Calu3 (cell line): ENCODE measurements at places on chromosomes 4 and X.

DNA sequence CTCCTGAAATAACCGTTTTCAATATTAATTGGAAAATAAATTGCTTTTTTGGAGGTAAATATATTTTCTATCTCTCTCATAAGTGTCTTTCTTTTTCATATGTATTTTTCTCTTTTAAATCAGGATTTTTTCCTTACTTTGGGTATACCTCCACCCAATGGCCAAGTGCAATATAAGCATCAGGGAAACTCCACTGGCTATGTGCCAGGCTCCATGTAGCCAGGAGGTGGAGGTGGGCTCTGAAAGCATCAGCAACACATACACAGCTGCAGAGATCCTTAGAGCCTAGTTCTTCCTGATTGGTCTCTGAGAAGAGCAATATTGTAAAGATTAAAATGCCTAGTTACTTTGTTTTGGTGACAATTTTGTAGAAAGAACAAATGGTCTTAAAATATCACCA lies 3.4 kb downstream of the GABRA2 start:
- no peak for DNase-seq

GRCh38 chr4:165707128-165707527 lies 165.9 kb upstream of the TLL1 start:
- DNase-seq: no peak

GRCh38 chrX:20260885-20261284 lies 5.8 kb downstream of the RPS6KA3 start:
- no peak for DNase-seq

- peak; percentile 56 for DNase-seq
These were observed 236.1 kb downstream of the OPHN1 start for GRCh38 chrX:68196939-68197791.

DNA sequence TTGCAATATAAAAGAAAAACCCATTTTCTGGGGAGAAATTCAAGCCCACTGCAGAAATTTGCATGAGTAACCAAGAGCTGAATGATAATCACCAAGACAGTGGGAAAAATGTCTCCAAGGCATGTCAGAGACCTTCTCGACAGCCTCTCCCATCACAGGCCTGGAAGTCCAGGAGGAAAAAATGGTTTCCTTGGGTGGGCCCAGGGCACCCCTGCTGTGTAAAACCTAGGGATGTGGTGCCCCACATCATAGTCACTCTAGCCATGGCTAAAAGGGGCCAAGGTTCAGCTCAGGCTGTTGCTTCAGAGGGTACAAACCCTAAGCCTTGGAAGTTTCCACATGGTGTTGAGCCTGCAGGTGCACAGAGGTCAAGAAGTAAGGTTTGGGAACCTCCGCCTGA lies 108.4 kb downstream of the FAT4 start:
- DNase-seq: no peak

GRCh38 chrX:47817421-47817820 lies 19.3 kb upstream of the ZNF81 start:
- no peak for DNase-seq

DNA sequence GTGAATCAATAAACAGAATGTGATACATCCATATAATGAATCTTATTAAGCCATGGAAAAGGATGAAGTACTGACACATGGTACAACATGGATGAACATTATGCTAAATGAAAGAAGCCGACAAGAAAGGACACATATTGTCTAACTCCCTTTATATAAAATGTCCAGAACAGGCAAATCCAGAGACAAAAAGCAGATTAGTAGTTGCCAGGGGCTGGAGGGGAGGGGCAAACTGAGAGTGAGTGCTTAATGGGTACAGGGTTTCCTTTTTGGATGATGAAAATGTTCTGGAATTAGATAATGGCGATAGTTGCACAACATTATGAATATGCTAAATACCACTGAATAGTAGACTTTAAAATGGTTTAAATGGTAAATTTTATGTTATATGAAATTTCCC lies 17.4 kb downstream of the ADGRG4 start:
- DNase-seq: no peak

DNA sequence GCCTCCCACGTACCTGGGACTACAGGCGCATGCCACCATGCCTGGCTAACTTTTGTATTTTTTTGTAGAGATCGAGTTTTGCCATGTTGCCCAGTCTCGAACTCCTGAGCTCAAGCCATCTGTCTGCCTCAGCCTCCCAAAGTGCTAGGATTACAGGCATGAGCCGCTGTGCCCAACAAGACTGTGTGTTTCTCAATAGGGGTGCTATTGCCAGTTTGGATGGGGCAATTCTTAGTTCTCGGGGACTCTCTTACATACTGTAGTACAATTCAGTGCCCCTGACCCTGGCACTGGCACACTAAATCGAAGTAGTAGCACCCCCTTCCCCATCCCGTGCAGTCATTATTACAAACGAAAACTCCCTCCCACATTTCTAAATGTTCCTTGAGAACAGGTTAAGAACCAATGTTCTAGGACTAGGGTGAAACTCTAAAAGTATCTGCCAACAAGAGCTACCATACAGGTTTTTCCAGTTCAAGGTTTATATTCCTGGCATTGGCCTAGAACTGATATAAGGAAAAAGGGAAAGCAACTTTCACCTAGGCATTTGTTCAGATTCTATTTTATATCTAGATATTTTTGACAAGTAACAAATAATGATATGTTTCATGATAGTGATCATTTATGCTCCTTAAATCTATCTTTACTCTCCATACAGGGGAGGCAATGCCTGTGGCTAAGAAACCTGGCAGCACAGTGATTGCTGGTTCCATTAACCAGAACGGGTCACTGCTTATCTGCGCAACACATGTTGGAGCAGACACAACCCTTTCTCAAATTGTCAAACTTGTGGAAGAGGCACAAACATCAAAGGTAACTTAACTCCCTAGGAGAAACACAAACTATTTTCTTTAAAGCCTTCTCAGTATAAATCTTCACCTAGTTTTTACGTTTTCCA lies 50.4 kb upstream of the PGAM4 start:
- DNase-seq: peak; percentile 3

DNA sequence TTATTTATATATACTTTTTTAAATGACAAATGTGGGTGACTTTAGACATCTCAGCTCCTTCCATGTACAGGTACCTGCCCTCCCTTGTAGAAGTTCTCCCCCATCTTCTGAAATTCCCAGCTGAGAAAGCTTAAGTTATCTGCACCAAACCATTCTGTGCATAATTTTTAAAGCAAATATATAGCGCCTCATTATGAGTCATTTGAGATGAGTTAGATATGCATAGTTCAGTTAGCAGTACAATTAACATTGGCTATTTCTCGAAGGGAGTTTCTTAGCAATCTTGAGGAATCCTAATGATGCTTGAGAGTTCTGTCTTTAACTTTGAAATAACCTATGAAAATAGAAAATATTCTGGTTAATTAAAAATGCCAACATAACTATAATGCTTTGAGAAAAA lies 19.4 kb upstream of the UFSP2 start:
- no peak for DNase-seq

- DNase-seq: no peak
These were observed 28.9 kb upstream of the WDR17 start for GRCh38 chr4:176036585-176037205.

GRCh38 chrX:121322159-121322558 lies 274.7 kb downstream of the GLUD2 start:
- DNase-seq: peak; percentile 17

DNA sequence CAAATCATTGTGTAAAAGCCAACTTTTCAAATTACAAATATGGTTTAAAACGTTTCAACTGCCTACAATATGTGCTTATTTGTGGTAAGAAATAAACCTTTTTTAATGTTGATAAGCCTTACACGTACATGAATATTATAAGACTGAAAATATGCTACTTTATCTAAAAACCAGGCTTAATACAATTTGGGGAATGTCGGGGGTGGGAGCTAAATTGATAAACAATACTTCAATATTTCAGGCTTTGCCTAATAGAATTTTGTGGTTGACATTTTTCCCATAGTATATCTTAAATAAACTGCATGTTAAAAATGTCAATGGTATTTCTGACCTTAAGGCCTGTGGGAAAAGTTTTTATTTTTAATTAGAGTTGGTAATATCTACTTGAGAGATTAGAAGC lies 69.8 kb upstream of the SLIT2 start:
- DNase-seq: no peak

DNA sequence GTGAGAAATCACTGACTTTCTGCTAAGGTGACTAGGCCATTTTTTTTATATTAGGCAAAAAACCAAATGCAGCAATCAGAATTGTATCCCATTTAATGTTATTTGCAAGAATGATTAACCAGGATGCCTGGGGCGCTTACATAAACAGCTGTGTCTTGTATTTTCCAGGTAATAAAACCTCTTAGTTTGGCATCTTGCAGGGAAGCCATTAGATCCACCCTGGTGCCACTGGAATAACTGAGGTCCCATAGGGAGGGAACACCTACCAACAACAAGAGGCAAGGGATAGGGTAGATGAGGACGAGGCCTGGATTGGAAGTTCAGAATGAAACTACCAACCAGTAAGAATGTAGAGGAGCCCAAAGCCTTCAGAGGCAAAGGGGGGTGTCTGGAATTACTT lies 288.3 kb downstream of the ARHGAP24 start:
- DNase-seq: no peak

- DNase-seq: no peak
These were observed 1841.8 kb downstream of the PCDH7 start for GRCh38 chr4:32562010-32562409.

DNA sequence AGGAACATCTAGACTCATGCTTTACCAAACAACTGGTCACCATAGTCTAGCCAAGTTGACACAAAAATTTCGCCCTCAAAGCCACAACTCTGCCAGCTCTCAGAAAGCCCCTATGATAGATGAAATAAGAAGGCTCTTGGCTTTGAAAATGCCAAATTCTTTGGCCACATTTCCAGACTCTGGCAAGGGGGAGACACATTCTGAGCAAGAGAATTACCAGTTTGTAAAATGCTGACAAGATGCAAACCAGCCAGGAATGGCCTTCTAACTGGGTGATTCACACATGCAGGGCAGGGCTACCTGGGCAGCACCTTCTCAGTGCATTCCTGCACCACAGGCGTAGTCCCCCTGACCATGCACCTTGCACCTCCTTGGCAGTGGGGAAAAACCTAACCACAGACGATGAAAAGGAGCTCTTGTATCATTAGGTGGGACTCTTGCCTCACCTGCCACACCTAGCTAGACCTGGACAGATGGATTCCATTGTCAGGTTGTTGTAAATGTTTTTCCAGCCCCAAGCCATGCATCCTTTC lies 77.4 kb upstream of the CPEB2 start:
- DNase-seq: peak; percentile 46

DNA sequence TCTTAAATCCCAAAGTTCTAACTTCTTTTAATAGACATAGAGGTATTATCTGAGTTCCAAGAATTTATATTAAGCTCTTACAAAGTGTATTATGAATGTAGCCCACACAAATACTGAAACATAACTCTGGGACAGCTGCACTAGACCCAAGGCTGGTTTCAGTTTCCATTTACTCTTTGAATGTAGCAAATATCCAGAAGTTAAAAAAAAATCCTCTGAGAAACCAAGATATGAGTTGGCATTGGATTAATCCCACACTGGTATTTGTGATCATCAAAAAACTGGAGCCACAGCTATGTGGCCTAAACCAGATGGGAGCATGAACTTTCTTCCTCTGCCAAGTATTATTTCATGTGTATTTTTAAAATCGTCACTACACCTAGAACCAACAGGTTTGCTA lies 23.6 kb upstream of the SMPX start:
- no peak for DNase-seq

DNA sequence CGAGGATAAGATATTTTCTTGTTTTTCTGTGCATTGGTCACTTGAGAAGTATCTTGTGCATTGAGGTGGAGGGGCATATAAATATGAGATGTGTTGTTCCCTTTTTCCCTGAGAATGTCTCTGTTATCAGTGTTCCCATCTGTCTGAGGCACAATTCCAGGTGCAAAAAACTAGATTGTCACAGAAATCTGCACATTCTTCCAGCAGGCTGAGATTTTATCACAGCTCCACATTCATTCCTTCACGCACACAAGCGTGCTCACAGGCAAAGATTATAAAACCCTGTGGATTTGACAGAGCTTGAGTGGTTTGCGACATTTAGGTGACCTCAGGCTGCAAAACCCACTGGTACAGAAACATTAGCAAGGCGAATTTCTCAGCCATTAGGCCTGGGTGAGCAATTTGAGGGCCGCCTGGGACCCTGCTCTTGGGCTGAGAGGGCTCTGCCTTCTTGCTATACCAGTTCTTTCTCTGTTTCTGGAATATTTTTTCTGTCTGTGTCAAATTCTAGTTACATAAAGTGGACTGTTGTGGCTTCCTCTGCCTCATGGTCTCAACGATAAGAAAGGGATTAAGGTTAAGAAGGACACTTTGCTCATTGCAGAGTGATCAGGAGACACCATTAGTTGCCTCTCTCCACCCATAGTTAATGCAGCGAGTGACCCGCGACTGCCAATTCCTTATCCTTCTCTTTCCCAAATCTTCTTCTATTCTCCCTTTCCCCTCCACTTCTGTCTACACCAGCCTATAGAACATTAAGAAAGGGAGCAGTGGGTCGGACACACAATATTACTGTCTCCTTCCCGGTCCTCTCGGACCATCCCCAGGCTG lies 86.7 kb upstream of the C1QTNF7 start:
- DNase-seq: no peak

DNA sequence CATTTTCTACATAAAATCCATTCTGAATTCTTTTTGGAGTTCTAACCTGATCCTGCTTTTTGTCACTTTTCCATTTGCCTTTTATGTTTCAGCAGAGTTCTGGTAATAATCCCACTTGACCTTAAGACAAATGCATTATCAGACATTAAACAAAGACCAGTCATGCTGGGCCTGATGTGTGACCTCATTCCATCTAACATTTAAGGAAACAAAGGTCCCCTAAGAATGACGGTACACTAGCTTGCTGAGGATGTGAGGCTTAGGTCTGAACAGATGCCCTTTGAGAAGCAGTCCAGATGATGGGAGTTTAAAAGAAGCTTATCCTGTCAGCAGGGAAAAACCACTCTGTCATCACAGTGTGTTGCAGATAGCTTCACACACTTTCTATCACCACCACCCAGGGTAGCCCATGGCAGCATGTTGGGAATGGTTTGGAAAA lies 38.1 kb upstream of the PDE5A start:
- DNase-seq: no peak

DNA sequence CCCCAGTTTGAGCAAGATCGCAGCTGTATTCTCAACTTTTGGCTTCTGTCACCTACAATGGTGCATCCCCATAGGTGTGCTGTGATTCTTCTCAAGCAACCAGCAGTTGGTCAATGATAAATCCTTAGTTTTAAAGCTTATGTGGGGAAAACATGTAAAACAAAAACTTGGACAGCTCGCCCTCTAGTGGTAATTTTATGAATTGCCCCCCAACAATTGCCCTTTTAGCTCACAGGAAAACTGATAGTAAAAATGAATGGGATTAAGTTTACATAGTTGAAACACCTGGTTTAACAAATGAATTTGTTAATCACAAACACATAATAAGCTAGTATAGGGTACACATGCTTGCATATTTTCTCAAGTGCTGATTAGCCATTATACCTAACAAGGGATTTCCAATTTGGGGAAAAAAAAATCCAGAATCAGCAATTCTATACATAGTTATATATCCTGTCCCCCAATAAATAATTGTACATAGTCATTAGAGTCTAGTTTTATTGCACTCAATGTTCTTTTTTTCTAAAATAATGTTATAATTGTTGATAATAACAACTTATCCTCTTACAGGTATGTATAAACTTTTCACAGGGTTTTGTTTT lies 30.1 kb downstream of the TEX13A start:
- peak; percentile 33 for DNase-seq

- no peak for DNase-seq
These were observed 13.5 kb downstream of the MSANTD1 start for GRCh38 chr4:3262208-3263052.

- no peak for DNase-seq
These were observed 256.9 kb downstream of the ANKRD50 start for GRCh38 chr4:124455671-124456070.
